Thyroid gland (tissue), 4 donors: ENCODE measurements at places on chromosomes 4 and X.

DNA sequence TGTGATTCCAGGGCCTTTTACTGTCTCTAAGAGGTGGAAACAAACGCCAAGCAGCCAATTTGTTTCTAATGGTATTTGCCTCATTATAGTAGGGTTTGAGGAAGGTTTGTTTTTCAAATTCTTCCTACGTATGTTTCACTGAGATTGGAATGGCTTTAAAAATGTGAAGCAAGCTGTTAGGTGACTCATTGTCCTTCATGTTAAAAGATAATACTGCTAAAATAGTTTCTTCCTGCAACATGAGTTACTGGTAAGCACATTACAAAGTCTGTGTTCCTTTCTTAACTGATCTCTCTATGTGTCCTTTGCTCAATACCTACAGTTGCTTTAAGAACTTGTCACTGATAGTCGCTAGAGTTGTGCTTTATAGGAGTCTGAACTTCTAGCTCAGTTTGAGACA, 1183.9 kb downstream of the RPA4 start:
- no peak overlapping the region for H3K4me3 ChIP-seq
- no peaks in the 10 kb centered on the region for H3K36me3 ChIP-seq
- no peak overlapping the region for H3K27ac ChIP-seq
- no peak for DNase-seq
- no peaks in the 10 kb centered on the region for H3K4me1 ChIP-seq

- DNase-seq: no peak
- H3K4me1 ChIP-seq: no peaks in the 10 kb centered on the region
- no peaks in the 10 kb centered on the region for H3K36me3 ChIP-seq
- H3K27ac ChIP-seq: no peak overlapping the region
- H3K4me3 ChIP-seq: no peak overlapping the region
- no peaks in the 10 kb centered on the region for H3K27me3 ChIP-seq
Observed at GRCh38 chr4:21248331-21248730, 548.1 kb downstream of the PACRGL start.

DNA sequence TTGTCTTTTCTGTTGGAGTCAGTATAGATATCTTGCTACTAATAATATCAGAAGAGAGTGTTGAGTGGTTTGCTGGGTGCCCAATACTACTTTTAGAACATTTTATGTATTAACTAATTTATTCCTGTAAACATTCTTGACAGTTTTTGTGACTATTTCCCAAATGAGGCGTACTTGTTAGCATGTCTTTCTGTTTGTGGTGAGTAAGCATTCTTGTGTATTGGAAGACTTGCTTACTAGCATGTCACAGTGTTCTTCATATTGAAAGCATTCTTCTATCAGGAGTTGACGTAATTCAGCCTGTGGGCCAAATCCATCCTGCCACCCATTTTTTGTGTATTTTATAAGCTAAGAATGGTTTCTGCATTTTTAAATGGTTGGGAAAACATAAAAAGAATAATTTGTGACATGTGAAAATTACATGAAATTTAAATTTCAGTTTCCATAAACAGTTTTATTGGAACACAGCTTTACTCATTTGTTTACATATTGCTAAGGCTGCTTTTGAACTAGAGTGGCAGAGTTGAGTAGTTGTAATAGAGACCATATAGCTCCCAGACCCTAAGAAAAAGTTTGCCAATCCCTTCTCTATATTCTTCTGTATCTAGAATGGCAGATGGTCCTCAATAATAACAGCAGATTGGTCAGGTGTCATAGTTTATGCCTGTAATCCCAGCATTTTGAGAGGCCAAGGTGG, 20.4 kb downstream of the REPS2 start:
- H3K4me1 ChIP-seq: no peaks in the 10 kb centered on the region
- DNase-seq: no peak
- no peak overlapping the region for H3K4me3 ChIP-seq
- no peaks in the 10 kb centered on the region for H3K36me3 ChIP-seq

DNA sequence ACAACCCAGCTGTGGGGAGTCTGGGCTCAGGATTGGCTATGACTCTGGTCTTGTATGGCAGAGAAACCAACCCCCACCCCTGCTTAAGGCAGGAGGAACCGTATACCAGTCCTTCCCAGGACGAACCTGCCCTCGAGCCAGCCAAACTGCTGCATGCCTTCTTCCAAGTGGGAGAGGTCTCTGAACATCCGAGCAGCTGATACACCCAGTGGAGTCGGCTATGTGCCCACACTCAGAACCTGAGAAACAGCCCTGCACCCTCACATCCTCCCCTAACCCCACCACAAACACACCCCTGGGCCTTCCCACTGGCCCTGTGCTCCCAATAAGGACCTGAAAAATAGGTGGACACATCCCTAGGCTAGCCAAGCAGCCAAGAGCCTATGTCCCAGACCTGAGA, 21.8 kb downstream of the C4orf33 start:
- no peak for DNase-seq
- H3K4me1 ChIP-seq: no peaks in the 10 kb centered on the region
- H3K27me3 ChIP-seq: no peaks in the 10 kb centered on the region
- H3K27ac ChIP-seq: no peak overlapping the region

- H3K4me1 ChIP-seq: no peaks in the 10 kb centered on the region
- no peaks in the 10 kb centered on the region for H3K36me3 ChIP-seq
- no peak for DNase-seq
Observed at GRCh38 chr4:15344041-15344440, 83.8 kb upstream of the C1QTNF7 start.

- no peaks in the 10 kb centered on the region for H3K27me3 ChIP-seq
- no peaks in the 10 kb centered on the region for H3K4me1 ChIP-seq
- DNase-seq: no peak
- no peak overlapping the region for H3K4me3 ChIP-seq
- peaks cover 5% of the 10 kb centered on the region for H3K36me3 ChIP-seq
- no peak overlapping the region for H3K27ac ChIP-seq
Observed at GRCh38 chr4:119559044-119559647, 69.5 kb downstream of the PDE5A start.

- peaks cover 11% of the 10 kb centered on the region for H3K4me1 ChIP-seq
- no peak overlapping the region for H3K27ac ChIP-seq
- H3K27me3 ChIP-seq: no peaks in the 10 kb centered on the region
- no peak overlapping the region for H3K4me3 ChIP-seq
Observed at GRCh38 chr4:94413085-94413840, 38.5 kb upstream of the PDLIM5 start.

- no peak overlapping the region for H3K4me3 ChIP-seq
- no peaks in the 10 kb centered on the region for H3K27me3 ChIP-seq
Observed at GRCh38 chr4:141406237-141406636, 185.5 kb downstream of the ZNF330 start.

DNA sequence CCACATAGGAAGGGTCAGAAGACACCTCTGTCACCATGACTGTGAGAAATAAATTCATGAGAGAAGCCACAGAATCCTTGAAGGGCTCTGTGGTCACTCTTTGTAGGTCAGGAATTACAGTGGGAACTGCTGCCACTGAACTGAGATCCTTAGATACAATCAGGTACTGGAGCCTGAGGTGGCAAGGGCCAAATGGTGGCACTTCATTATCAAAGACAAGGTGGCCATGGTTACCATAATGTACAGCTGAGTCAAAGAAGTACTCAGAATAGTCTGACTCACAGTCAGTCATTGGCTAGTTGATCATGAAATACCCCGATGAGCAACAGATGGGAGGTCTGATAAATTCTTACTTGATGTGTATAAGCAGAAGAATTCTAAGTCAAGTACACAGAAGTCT, 131.9 kb downstream of the RTL3 start:
- no peak for DNase-seq
- H3K36me3 ChIP-seq: no peaks in the 10 kb centered on the region
- no peak overlapping the region for H3K4me3 ChIP-seq
- no peaks in the 10 kb centered on the region for H3K4me1 ChIP-seq
- H3K27me3 ChIP-seq: no peaks in the 10 kb centered on the region
- no peak overlapping the region for H3K27ac ChIP-seq

- H3K27ac ChIP-seq: no peak overlapping the region
- H3K4me3 ChIP-seq: no peak overlapping the region
- no peaks in the 10 kb centered on the region for H3K4me1 ChIP-seq
- H3K36me3 ChIP-seq: no peaks in the 10 kb centered on the region
Observed at GRCh38 chrX:112846187-112846586, 5.6 kb upstream of the AMOT start.

DNA sequence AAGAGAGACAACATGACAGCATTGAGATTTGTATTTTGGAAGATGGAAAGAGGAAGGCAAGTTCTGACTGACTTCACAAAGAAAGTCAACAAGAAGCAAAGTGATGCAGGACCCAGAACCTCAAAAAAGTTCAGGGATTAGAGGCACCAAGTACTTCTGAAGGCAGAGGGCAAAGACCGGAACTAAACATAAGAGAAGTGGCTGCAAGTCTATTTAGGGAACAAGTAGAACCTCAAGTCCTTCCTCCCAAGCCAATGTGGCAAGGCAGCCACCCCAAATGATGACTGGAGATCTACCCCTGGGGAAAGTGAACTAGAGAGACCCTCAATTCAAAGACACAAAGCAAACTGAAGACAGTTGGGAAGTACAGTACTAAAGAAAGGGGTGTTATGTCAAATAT, 46.6 kb downstream of the SLC39A8 start:
- DNase-seq: no peak
- no peak overlapping the region for H3K27ac ChIP-seq
- H3K36me3 ChIP-seq: no peaks in the 10 kb centered on the region
- H3K4me1 ChIP-seq: no peaks in the 10 kb centered on the region
- no peaks in the 10 kb centered on the region for H3K27me3 ChIP-seq
- no peak overlapping the region for H3K4me3 ChIP-seq

DNA sequence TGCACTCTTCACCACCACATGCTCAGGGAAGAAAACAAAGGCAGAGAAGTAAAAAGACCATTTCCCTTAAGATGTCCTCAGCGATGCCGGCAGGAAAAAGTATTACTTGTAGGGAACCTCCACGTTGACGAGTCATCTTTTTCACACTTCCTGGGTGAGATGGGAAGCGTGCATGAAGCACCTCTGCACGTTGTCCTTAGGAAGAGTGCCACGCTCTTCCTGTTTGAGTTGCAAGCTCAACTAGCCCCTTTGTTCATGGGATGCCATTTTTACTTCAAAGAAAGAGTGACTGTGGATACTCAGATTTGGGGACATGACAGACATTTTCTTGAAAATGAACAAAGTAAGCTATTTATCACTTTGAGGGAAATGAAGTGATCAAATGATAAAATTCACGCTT, 33.8 kb downstream of the DCTD start:
- no peak overlapping the region for H3K4me3 ChIP-seq
- H3K27ac ChIP-seq: no peak overlapping the region
- no peak for DNase-seq
- peaks cover 3% of the 10 kb centered on the region for H3K36me3 ChIP-seq

- no peak overlapping the region for H3K27ac ChIP-seq
- no peaks in the 10 kb centered on the region for H3K27me3 ChIP-seq
- no peak overlapping the region for H3K4me3 ChIP-seq
- no peaks in the 10 kb centered on the region for H3K4me1 ChIP-seq
- DNase-seq: no peak
Observed at GRCh38 chr4:57158221-57158620, 48.0 kb upstream of the IGFBP7 start.

DNA sequence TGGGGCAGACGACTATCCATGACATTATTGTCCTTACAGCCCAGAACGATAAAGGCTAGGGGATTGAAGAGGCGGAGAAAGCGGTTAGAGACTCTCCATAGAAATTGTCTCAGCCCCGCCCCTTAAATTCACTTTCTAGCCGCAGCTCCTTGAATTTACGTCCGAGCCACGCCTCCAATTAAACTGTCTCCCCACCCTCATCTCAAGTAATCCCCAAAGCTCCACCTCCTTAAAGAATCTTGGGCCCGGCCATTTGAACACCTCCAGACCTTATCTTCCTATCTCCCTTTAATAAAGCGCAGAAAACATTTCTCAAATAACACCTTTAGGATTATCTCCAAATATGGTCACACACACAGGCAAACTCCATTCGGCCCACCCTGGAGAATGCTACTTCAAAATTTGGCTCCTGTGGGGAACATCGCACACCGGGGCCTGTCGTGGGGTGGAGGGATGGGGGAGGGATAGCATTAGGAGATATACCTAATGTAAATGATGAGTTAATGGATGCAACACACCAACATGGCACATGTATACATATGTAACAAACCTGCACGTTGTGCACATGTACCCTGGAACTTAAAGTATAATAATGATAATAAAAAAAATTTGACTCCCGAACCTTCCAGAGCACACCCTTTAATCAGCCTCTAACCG, 7.2 kb upstream of the MAGIX start:
- H3K4me1 ChIP-seq: no peaks in the 10 kb centered on the region
- DNase-seq: peak; percentile 63
- no peak overlapping the region for H3K4me3 ChIP-seq
- no peaks in the 10 kb centered on the region for H3K27me3 ChIP-seq
- H3K36me3 ChIP-seq: no peaks in the 10 kb centered on the region

DNA sequence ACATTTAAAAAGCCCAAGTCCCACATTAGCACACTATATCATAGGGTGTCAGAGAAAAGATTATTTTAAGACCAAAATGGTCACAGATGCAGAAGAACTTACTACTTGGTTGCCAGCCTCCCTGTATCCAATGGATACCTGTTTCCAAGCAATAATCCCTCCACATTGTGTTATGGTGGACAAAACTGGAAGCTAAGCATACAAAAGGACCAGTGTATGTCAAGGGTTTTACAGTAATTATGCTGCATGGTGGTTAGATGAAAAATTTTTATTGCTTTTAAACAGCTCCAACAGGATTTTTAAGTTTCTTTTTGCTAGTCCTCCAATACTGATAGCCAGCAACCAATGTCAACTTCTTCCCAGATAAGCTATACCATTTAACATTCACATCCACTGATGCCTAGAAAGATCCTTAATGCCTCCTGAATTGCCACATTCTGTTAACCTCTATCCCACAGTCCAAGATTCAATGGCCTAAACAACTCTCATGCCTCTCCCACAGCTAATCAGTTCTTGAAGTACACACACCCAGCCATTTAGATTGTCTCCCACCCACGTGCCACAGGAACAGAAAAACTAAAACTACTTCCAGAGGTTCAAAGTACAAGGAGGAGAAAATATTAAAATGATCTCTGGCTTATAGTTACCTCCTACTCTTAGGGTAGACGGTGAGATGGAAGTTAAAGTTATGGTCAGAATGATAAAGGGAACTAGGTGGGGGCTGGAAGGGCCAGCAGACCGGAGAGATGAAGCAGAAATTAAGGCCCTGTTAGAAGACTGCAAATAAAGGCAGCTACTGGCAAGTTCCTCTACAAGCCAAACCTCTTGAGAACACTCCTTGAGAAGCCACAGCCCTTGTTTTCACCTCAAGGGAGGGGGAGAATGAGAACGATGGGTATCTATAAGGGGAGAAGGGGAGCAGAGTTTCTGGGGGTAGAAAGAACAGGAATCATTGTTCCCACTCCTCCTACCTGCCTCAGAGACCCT, 5.5 kb downstream of the MED14 start:
- H3K4me3 ChIP-seq: no peak overlapping the region
- no peaks in the 10 kb centered on the region for H3K27me3 ChIP-seq
- DNase-seq: peak; percentile 2

GRCh38 chr4:18366136-18366535, 344.6 kb upstream of the LCORL start:
- no peak for DNase-seq
- no peak overlapping the region for H3K27ac ChIP-seq
- H3K36me3 ChIP-seq: no peaks in the 10 kb centered on the region
- H3K4me1 ChIP-seq: no peaks in the 10 kb centered on the region

GRCh38 chr4:21872101-21872500, 76.5 kb downstream of the KCNIP4 start:
- H3K4me1 ChIP-seq: no peaks in the 10 kb centered on the region
- no peak for DNase-seq
- H3K27me3 ChIP-seq: no peaks in the 10 kb centered on the region
- no peak overlapping the region for H3K4me3 ChIP-seq
- H3K27ac ChIP-seq: no peak overlapping the region
- H3K36me3 ChIP-seq: no peaks in the 10 kb centered on the region

GRCh38 chrX:123771449-123772064, 38.7 kb upstream of the THOC2 start:
- no peak overlapping the region for H3K27ac ChIP-seq
- no peak overlapping the region for H3K4me3 ChIP-seq
- H3K36me3 ChIP-seq: no peaks in the 10 kb centered on the region
- no peak for DNase-seq
- H3K4me1 ChIP-seq: no peaks in the 10 kb centered on the region
